ENCODE measurements at places on chromosomes 6 and 20. TPM values are rescaled to one million over a fixed set of nuclear protein-coding genes. Genes with fewer than 3 reads are reported as not detected.

The MLN gene
- polyA plus RNA-seq: not detected

The KCNK5 gene
- polyA plus RNA-seq: 2.4 TPM

- DNase-seq: no peak
Measured at GRCh38 chr6:78947962-78948361, 80.6 kb downstream of the IRAK1BP1 start.

- no peak for DNase-seq
Measured at GRCh38 chr20:14829906-14830305, 492.5 kb upstream of the FLRT3 start.

DNA sequence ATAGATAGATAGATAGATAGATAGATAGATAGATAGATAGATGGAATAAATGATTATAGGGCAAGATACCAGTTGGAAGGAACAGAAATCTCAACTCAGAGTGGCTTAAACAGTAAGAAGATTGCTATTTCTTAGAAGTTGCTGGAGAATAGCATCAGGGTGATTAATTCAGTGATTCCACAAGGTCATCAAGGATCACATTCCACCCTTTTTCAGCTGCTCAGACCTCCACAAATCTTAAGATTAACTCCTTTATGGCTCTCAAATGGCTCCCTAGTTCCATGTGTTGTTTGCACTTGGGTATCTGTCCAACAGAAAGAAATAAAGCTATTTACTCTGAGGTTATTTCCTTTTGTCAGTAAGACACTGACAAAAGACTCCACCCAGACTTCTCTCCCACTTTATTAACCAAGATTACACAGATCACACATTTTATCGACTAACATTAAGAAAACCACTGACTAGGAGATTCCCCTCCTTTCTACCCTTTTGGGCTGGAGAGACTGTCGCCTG lies 68.3 kb upstream of the KIF16B start:
- DNase-seq: no peak

DNA sequence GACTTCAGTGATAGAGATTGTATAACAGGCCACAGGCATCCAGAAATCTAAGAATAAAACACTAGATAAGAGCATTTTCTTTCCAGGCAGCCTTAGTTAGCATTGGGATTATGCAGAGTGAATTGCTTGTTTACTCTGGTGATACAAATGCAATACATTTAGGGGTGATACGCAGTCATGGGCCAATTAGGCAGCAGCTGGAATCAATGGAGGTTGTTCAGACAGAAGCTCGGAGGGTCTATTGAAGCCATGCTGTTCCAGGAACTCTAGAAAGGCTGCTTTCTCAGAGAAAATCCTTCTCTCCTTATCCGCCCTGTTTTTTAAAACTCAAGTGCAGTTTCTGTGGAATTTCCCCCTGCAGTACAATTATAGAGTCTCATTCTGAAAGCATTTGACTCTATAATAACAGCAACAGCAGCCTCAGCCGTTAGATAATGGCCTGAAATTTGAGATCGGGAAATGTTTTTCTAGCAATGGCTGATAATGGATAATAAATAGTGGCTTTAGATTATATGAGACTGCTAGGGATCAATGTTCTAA lies 364.3 kb upstream of the HS3ST5 start:
- DNase-seq: no peak

GRCh38 chr20:61193164-61193563 lies 58.9 kb upstream of the CDH4 start:
- DNase-seq: no peak
